Stimulated activated CD8-positive, alpha-beta memory T cell treated with anti-CD3 and anti-CD28 coated beads, Interleukin-2, amount 100 ng/mL, for 1 hour (primary cell): ENCODE measurements at places on chromosomes 2 and 18.

DNA sequence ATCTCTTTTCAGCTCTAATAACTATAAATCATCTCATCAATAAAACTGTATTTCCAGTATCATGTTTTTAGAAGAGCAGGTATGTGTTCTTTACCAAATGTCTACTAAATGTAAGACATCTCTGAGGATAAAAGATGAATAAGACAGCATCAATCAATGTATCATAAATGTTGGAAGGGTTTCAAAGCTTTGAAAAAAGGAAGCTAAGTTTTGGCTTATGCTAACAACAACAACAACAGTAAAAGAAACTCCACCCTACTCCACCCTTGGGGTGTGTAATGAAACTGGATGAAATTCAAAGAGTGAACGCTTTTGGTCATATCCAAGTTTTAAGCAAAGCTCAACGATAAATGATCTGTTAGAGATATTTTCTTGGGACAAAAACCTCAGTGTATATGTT is 17.1 kb downstream of the PRKD3 start:
- DNase-seq, result no peak

GRCh38 chr18:32072321-32072720 is 19.4 kb upstream of the RNF138 start:
- no peak for DNase-seq

DNA sequence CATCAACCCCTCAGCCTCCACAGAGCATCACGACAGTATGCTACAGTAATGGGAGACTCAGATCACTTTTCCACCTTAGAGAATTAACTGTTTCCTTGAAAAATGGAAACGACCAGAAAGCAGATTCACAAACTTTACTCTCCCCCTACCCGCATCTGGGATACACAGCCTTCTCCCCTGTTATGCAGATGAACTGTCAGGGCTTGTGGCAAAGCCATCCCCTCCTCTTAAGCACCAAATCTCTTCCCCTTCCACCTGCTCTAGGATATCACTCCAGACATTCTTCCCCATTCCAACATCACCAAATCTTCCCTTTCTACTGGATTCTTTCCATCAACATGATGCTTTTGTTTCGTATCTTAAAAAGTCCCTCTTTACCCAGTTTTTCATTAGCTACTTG is 26.4 kb downstream of the NEB start:
- no peak for DNase-seq

DNA sequence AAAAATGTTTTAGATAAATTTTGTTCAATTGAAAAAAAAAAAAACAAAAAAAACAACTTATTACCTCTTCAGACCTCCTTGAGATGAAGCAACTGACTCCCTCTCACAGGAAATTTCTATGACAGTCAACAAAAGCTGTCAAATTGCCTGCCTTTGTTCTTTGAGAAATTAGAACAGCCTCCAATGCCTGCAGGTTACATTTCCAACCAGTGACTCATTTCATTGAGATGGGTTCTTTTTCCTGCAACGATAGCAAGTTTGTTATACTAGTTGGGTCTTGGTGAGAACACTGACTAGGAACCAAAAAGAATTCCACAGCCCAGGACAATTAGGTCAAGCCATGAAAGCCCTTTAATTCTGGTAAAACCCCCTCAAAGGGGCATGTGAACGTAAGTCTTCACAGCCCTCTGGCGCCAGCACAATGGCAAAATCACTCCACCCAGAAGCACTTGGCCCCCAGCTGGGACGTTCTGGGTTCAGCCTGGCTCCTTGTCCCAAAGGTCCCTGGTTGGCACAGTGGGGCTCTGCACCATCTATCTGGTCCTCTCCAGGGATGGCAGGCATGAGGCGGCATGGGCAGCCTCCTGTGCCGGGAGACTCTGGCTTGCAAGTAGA is 87.0 kb downstream of the SPP2 start:
- DNase-seq, result no peak

DNA sequence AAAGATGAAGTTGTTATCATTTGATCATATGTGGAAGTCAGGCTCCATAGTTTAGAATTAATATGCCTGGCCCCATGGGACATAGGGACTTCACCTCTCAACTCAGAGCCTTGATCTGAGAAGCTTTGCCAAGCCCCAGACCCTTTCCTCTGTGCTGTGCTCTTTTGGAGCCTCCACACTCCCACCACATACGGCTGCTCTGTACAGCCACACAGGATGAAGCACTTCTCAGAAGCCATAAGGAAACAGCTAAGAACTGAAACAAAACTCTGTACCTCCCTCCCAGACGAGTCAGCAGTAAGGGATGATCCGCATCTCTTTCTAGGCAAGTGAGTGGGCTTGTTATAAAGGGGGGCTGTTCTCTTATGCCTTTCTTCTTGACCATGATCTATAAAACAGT is 66.5 kb downstream of the CAB39 start:
- no peak for DNase-seq

- DNase-seq, result no peak
Observed at GRCh38 chr2:163613266-163613731, 122.5 kb downstream of the FIGN start.

DNA sequence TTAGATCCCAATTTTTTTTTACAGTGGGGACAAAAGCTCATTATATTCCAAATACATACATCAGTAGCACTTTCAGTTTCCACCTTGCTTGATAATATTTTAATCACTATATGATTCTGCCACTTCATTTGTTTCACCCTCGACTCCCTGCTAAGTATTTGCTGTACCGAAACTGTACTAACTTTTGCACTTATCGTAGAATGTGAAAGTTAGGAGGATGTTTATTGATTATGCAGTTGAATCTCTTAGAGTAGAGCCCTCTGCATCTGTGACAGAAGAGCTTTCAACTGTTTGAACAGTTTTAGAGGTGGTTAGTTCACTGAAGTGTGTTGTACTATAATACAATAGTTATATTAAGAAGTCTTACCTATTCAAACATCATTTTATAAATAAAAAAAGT is 20.8 kb downstream of the NCOA1 start:
- DNase-seq, result no peak

- peak; percentile 31 for DNase-seq
Observed at GRCh38 chr2:174771631-174772471, 7.6 kb upstream of the CHRNA1 start.

DNA sequence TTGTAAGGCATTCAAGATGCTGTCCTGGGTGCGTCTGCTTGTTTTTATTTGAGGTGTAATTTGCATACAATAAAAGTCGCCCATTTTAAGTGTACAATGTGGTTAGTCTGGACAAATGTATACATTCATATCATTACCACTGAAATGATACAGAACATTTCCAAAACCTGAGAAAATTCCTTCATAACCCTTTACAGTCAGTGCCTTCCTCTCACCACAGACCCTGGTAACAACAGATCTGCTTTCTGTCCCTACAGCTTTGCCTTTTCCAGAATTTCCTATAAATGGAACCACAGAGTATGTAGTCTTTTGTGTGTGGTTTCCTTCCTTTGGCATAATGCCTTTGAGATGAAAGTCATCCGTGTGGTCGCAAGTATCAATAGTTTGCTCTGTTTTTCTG is 45.8 kb upstream of the NFU1 start:
- no peak for DNase-seq

GRCh38 chr2:236359426-236360045 is 95.3 kb upstream of the ASB18 start:
- DNase-seq, result no peak

GRCh38 chr18:36471393-36471792 is 173.9 kb downstream of the FHOD3 start:
- no peak for DNase-seq

DNA sequence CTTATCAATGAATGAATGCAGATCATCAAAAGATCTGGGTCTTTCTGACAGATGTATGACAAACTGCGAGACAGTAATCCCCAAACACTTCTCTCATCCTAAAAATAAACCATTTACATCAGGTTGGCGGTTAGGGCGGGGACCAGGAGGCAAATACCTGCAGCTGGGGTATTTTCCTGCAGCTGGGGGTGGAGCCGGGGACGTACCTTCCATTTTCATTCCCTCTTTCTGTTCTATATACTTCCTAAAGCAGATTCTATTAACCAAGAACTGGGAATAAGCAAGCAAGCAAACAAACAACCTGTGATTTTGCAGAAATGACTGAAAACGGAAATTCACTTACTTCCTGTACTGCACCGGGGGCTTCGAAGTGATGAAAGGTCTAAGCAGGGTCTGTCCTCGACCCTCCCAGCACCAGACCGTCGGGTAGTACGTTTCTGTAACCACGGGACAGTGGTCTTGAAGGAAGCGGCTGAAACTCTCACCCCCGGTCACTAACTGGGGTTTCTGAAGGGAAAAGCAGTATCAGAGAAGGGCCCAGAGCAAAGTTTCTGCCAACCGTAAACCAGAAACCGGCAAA is 1.2 kb downstream of the ABHD3 start:
- DNase-seq, result no peak

DNA sequence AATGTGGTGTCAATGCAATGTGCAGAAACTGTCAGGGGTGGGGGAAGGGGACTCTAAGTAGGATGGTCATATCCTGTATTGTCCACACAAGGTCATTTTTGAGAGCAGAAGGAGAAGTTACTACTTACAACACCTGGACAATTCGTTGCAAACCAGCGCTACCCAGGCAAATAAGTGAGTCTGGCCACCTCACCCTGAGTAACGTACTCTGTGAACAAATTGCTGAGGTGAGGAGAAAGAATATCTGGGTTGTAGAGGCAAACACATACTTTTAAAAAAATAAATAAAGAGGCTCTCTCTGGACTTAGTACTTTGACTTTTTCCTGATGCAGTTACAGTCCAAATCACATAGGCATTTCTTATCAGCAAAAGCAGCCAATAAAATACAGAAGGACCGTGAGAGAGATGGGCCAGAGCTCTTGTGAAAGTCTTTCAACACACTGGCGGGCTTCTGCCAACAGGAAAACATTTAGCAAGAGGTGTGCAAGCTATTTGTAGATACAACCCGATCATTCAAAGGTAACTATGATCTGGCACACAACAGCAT is 268.2 kb upstream of the ID2 start:
- DNase-seq, result no peak

DNA sequence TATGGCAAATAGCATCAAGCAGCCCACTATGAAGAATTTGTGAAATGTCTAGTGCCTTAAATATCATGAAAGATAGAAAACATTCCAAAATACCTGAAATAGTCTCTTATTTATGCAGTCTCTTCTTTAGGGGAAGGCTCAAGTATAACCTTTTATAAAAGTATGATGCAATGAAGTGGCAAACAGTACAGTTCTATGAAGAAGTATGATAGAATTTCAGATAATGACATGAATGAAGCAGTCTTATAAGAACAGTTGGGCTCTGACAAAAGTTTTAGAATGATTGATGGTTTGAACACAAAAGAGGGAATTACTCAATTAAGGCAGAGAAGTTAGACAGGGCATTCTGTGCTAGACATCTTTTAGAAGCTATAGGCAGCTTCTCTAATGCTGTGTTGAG is 1791.8 kb upstream of the PIK3C3 start:
- no peak for DNase-seq

DNA sequence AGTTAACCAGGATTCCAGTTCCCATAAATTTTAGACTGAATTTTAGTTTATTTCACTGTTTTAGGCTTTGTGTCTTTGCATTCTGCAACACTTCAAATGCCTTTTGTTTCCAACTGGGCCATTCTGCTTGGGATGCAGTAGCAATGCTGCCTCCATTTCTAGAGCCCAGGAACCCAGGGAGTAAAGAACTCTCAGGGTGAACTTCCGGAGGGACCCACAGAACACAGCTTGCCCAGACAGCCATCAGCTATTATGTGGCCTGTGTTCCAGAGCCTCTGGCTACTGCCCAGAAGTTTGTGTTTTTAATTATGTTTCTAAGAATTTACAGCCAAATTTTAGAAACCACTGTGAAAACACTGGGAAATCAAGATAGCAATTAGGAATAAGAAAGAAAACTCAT is 145.1 kb downstream of the TMEM163 start:
- no peak for DNase-seq

- DNase-seq, result no peak
Observed at GRCh38 chr18:23927821-23928746, 86.5 kb upstream of the TTC39C start.

GRCh38 chr2:105748566-105748965 is 3.9 kb downstream of the NCK2 start:
- no peak for DNase-seq

GRCh38 chr2:42810971-42811811 is 18.8 kb upstream of the HAAO start:
- peak; percentile 21 for DNase-seq

DNA sequence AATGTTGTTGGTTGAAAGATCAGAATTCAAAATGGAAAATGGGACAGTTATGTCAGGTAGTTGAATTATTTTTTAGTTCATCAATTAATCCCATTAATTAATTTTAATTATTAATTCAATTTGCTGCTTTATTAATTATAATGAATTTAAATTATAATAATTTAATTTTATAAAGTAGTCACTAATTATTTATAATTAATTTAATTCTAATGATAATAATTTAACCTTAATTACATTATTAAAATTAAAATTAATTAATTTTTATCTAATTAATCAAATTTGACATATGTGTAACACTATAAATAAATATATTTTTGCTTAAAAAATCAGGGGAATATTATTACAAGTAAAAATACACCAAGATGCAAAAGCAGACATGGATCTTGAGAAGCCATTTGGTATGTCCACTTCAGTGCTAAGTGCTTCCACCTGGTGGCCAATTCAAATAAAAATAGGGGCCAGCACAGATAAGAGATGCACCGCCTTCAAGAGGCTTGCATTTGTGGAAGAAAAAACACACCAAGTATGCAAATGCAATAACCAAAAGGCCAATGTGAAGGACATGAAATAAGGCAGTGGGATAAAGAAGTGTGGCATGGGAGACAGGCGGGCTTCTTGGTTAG is 73.2 kb downstream of the MBP start:
- no peak for DNase-seq

DNA sequence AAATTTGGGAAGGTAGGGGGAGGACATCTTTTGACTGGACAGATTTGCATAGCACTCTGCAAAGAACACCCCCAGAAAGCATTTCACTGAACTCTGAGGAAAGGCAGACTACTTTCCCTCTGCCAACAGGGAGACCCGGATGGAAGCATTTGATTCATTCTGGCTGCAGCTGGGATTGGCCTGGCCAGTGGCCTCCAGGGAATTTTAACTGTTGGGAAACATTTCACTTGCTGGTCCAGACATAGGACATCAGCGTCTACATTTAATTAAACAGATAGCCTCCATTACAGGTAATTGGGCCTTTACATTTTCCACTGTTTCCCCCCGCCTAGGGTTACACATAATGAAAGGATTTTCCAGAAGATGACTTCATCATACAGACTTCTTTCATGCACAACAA is 92.8 kb downstream of the MARCHF4 start:
- no peak for DNase-seq

DNA sequence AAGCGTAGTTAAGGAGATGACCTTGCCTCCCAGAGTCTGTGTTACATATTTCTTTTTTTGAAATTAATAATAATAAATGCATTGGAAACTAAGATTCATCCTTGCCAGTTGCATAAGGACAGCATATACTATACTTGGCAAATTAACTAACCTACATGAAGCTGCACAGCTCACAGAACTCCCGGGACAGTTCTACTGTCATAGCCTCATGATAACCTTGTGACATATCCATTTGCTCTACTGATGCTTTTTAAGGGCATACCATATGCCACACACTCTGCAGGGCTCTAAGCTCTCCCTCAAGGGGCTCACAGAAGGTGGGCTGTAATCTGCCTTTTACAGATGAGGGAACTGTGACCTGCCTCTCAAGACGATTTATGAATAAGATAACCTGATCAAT is 3.8 kb downstream of the ITGB1BP1 start:
- DNase-seq, result no peak

GRCh38 chr2:61460163-61460562 is 10.7 kb downstream of the USP34 start:
- no peak for DNase-seq

- DNase-seq, result no peak
Observed at GRCh38 chr2:145065342-145065741, 545.4 kb upstream of the ZEB2 start.
